ENCODE measurements at places on chromosomes 7 and 10. TPM values are rescaled to one million over a fixed set of nuclear protein-coding genes. Genes with fewer than 3 reads are reported as not detected.

Gene NCAPG2
- total RNA-seq, result 5.3 TPM

Gene DOCK4
- 13.0 TPM for total RNA-seq

Gene NYAP1
- total RNA-seq, result 0.39 TPM

Gene CDHR1
- 1.2 TPM for total RNA-seq

Gene FOXL3
- not detected for total RNA-seq

Gene KCNH2
- total RNA-seq, result 83.2 TPM

Gene ELOVL3
- total RNA-seq, result not detected

DNA sequence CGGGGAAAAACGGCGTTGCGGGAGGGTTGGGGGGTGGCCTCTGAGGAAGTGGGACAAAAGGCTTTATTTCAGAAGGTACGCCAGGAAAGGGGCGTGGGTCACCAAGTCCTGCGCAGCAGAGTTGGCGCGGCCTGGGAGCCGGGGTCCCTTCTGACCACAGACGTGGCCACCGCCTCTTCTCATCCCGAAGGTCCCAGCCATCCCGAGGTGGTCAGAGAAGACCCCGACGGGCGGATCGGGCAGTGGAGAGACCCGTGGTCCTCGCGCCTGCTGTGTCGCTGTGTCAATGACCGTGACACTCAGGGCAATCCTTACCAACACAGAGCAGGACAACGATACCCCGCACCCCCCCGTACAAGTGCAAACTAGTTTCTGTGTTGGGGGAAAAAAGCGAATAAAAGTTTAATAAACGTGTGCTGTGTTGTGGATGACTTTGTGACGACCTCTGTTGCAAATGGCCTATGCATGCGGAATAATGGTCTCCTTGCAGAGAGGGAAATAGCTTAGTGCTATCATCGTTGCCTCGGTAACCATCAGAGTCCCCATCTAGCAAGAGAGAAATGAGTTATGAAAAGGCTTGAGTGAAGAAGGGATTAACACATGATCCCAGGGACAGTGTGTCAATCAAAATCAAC, 19.4 kb upstream of the GATA3 start:
- DNase-seq, result no peak

DNA sequence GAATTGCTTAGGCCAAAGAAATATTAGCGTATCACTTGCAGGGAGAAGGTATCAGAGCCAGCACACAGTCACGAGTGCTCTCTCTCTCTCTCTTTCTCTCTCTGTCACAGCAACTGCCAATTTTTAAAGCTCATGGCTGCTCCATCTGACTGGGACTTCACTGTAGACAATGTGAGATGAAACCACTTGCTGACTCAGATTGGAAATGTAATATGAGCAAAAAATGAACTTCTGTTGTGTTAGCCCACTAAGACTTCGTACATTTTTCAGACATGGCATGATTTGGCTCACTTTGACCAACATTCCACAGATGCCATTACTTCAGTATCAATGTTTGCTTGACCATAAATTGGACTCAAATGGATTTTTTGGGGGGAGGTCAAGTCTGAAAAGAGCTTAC, 68.1 kb downstream of the DGKB start:
- DNase-seq, result peak; percentile 16

DNA sequence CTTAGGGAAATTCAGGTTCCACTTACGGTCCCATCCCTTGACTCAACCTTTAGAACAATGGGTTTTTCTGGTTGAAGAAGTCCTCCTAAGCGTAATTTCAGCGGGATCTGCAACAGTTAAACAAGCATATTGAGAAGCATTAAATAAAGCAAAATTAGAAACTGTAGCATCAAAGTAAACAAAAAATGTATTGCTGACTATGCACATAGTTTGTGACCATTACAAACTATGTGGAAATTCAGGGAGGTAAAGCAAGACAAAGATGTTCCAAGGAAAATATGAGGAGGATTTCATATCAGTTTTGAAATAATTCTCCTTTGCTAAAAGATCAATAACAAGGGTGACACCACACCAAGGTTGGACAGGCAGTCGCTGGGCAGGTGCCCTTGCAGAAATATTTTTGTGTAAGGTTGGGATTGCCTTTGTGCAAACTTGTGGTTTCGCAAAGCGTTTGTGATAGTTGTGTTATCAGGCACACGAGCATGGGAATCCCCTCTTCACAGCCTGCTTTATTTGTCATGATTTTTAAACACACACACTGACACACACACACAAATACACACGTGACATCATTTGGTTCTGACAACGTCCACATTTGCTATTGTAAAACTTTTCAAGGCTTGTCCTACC, 5.4 kb upstream of the CYP3A5 start:
- DNase-seq, result no peak

- no peak for DNase-seq
Measured at GRCh38 chr7:67825356-67825755, 828.7 kb downstream of the TYW1 start.

GRCh38 chr10:78360284-78360683, 326.6 kb downstream of the RPS24 start:
- no peak for DNase-seq

DNA sequence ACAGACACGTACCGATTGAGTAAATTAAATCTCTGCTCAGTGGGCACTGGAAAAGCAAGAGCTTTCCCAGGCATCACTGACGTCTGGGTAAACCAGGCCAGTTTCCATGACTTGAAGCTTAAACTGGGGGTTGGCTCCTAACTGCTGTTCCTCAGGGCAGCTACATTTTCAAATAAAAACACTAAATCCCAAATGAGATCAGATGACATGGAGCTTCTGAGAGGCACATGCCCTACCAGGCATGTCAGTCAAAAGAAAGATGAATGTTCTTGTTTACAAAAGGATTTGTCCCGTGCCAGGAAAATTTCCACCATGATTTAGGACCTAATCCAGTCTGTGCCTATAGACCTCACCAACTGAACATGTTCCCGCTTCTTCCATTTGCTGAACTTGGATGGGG, 220.2 kb downstream of the KCNMA1 start:
- DNase-seq, result no peak

DNA sequence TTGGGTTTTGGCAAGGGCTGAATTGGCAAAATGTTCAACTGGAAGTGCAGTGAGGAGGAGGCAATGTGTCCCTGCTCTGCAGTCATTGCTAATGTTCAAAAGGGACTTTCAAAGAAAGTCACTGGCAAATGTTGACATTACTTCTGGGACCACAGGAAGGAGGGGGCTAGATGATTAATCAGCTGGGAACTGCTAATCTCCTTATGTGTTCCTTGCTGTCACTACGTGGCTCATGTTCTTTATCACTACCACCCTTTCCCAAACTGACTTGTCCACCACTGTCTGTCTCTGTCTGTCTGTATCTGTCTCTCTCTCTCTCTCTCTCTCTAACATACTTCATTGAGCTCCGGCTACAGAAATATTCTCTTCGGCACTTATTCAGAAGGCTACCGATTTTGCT, 86.9 kb upstream of the MTPN start:
- DNase-seq, result no peak

GRCh38 chr7:103680161-103681144, 234.4 kb upstream of the SLC26A5 start:
- no peak for DNase-seq

DNA sequence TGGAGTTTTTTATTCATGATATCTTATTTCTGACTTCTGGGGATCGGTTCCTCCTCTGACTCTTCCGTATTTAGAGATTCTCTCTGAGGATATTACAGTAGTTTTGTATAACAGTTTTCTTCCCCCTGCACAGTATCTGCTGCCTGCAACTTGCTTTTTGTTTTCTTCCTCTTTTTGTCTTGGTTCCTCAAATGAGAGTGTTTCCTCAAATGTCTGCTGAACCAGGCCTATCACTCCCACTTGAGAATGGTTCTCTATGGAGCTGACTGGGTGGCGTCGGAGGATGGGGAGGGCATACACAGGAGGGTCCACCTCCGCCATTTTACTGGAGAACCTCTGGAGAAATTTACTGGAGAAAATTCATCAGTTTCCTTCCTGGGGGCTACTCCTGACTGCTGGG, 27.7 kb downstream of the ARHGAP22 start:
- no peak for DNase-seq

GRCh38 chr10:103280031-103280430, 3.1 kb downstream of the INA start:
- DNase-seq, result no peak

- no peak for DNase-seq
Measured at GRCh38 chr7:50273301-50273700, 31.2 kb upstream of the IKZF1 start.

GRCh38 chr10:122864901-122865300, 14.5 kb downstream of the FAM24B start:
- DNase-seq, result no peak

DNA sequence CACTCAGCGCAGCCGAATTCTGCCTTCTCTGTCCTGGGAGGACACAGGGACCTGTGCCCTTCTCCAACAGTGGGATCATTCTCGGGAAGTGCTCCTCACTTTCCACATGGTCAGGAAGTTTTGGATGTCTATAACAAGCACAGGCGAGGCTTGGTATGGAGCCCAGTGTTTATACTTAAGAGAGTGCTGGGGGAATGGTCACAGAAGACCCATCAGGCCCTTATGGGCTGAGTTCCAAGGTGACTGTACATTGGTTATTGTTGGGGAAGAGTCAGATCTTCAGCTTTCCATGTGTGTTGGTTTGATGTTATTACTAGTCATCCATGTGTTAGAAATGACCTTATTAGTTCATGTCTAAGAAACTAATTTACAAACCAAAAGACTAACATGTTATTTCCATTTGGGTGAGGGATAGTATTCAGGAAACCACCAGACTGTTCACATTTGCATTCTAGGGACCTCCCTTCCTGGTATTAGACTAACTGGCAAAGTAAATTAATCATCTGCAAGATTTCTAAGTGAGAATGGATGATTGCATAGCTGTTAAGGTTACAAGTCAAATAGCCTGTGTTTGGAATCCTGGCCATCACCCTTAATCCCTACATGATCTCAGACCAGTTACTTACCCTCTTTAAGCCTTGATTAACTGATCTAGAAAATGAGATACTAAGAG, 834.2 kb downstream of the LRMDA start:
- DNase-seq, result no peak

Measured in heart right ventricle (tissue), 16 donors.